ENCODE measurements at places on chromosomes 12 and 14.

- DNase-seq = no peak
Measured at GRCh38 chr14:87405563-87405962, 587.4 kb downstream of the GALC start.

GRCh38 chr12:45416126-45416525 is 200.2 kb downstream of the ANO6 start:
- no peak for DNase-seq

DNA sequence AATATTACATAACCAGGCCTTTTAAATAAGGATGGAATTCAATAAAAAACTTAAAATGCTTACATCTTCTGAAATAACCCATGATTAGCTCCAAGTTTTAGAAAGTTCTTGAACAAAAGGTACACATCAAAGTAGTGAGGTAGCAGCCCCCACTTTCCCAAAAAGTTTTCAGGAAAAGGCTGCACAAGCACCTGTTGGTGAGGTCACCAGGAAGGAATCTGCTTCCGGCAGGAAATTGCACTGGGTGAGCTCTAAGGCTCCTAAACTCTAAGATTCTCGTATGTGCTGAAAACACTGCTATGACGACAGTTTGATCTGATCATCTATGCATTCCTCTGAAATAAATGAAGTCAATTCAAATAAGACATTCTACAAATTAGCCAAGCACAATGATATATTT is 34.3 kb upstream of the TTC7B start:
- no peak for DNase-seq

GRCh38 chr12:46456356-46457334 is 84.1 kb upstream of the SLC38A2 start:
- DNase-seq = no peak

GRCh38 chr14:37089410-37089809 is 83.0 kb downstream of the SLC25A21 start:
- no peak for DNase-seq

- DNase-seq = no peak
Measured at GRCh38 chr12:63820427-63820826, 24.1 kb upstream of the SRGAP1 start.

GRCh38 chr12:92810370-92810769 is 107.6 kb downstream of the PLEKHG7 start:
- DNase-seq = no peak

DNA sequence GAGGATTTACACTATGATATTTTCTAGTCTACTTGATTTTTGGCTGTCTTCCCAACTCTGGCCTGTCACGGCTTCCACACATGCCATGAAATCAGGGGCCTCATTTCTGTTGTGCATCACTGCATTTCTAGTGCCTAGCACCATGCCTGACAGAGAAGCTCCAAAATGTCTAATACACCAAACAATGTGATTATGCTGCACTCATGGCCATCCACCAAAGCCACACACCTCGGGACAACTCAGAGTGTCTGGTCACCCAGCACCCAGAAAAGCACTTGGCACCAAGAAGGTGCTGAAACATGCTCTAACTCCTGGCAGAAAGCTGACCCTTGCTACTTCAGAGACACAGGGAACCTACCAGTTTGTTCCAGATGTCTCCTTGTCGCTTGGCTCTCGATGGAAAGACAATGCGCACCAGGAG is 11.3 kb downstream of the GCN1 start:
- DNase-seq = no peak

All from upper lobe of right lung (tissue), 1 donor.